ENCODE measurements at places on chromosomes 6 and 20.

GRCh38 chr6:56040889-56041301 is 165.5 kb upstream of the BMP5 start:
- DNase-seq, result no peak

DNA sequence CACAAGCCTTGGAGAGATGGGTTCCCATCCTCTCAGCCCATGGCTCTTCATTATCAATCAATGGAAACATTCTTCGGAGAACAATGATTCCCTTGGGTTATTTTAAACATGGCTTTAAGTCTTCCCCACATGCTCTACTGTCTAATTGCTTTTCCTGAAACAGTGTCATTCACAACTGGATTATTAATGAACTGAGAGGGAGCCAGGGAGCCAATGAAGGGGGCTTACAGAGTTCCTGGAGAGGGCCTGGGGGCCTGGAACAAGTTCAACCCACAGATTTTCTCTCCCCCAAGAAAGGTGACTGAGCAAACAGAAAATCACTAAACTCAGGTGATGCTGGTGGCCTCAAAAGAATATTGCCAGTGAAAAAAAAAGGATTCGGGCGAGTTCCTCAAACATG is 1.3 kb upstream of the PPP1R16B start:
- DNase-seq, result no peak

- no peak for DNase-seq
Observed at GRCh38 chr6:39978240-39978639, 44.0 kb upstream of the MOCS1 start.

DNA sequence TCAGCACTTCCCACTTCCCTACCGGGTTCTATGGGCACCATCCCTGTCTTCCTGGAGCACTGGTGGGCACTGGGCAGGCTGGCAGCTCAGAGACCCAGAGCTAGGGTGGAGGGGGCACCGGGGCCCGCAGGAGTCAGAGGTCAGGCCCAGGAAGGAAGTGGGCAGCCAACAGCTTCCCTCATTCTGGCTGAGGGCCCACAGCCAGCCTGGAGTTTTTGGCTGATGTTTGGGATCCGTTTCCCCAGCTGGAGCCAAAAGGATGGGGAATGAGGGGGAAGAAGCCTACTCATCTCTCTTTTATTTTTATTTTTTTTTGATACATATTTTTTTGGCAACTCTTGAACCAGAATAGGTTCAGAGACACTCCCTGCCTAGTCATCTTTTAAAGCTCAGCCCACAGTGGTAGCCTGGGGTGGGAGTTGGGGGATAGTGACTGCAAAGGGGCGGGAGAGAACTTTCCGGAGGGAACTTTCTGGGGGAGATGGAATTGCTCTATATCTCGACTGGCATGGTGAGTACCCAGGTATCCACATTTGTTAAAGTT is 54.2 kb upstream of the MLN start:
- DNase-seq, result no peak

GRCh38 chr20:38109591-38110524 is 55.2 kb downstream of the TGM2 start:
- peak; percentile 64 for DNase-seq

Data from left colon (tissue), 2 donors.